ENCODE measurements at places on chromosomes 6 and 20.

DNA sequence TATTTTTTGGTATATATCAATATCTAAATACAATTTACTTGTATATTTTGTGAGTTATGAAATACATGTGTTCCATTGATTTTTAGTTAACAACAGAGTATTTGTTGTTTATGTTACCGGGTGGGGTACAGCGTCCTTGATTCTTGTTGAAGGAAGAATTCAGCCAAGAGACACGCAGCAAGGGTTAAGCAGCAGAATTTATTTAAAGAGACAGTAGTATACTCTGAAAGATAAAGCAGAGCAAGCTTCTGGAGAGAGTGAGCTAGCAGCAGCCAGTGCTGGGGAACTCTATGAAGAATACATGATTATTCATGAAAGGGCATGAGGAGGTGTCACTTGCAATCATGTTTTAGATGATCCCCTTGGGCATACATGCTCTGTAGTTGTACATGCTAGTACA is 76.1 kb downstream of the FAM135A start:
- DNase-seq: no peak

- DNase-seq: no peak
These were observed 52.2 kb downstream of the EYA2 start for GRCh38 chr20:46946796-46947195.

GRCh38 chr6:28651161-28651560 is 125.5 kb downstream of the GPX5 start:
- no peak for DNase-seq

DNA sequence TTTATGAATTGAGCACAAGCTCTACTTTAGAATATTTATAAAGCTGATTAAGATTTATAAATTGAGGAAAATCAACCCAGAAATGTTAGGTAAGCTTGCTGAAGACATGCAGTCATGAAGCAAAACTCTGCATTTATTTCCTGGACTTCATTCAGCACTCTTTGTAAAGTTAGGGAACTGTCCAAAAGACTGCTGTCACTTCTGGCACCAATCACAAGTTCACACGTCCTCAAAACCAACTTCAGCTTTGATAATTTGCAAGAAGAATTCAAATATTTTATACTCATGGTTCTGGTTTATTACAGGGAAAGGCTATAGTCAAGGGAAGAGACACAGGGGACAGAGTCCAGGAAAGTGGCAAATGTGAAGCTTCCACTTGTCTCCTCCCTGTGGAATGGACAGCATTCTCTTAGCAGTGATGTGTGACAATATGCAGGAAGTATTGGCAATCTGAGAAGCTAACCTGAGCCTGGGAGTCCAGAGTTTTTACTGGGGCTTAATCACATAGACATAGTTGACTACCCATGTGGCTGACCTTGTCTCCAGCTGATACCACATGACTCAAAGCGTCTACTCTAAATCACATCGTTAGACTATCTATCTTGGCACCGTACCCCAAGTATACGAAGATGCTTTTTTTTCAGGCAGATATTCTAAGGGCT is 85.4 kb downstream of the PPP1R14C start:
- no peak for DNase-seq

DNA sequence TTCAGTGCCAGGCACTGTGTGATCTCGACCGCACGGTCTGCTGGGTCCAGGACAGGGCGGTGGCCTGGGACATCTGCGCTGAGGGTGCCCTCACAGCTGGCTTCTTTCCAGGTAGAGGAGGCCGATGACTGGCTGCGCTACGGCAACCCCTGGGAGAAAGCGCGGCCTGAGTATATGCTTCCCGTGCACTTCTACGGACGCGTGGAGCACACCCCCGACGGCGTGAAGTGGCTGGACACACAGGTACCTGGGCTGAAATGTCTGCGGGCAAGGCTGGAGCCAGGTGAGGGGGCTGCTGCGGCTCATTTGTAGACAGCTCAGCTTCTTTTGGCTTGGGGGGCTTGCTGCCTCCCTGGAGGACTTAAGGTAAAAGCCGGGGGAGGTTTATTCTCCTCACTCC is 26.6 kb downstream of the PYGB start:
- no peak for DNase-seq

DNA sequence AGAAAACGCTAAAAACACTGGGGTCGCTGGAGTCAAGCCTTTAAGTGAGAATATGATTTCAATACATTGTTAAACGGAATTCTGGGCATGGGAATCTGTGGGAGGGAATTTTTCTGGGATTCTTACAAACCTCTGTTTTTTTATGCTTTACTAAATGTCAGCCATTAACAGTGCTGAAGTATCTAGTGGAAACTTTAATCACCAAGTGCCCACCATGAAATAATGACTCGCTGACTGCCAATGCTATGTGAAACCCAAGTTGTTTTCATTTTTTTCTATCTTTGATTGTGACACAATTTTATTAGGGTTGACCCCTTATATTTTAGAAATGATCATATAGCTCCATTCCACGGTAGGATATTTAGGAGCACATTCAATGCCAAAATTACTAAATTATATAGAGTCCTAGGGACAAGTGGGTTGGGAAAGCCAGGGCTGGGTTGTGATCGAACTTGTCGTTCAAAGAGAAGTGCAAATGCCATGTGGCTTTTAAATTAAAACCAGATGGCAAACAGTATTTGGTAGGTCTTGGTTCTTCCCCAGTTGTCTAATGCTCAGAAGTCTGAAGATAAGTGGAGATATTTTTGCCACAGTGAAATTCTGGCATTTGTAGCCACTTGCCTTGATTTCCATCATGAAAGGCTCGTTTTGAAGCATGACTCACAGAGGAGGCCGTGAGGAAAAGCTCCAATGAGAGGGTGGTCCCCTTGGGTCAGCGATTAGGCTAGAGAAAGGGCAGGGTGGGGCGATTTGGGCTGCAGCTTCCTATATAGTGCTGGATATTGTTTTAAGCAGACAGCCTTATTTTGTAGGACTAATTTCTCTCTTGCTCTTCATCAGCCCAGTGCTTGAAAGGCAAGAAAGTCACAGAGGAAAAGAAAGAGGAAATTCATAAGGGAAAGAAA is 254.4 kb upstream of the JAG1 start:
- no peak for DNase-seq

- DNase-seq: peak; percentile 42
These were observed 77.7 kb downstream of the ANKRD60 start for GRCh38 chr20:58150772-58151171.

Data from NCI-H526 treated with DMSO at 0.1 percent for 48 hours (cell line).